Amygdala (tissue), 56 donors: ENCODE measurements at places on chromosomes 7 and 10.

DNA sequence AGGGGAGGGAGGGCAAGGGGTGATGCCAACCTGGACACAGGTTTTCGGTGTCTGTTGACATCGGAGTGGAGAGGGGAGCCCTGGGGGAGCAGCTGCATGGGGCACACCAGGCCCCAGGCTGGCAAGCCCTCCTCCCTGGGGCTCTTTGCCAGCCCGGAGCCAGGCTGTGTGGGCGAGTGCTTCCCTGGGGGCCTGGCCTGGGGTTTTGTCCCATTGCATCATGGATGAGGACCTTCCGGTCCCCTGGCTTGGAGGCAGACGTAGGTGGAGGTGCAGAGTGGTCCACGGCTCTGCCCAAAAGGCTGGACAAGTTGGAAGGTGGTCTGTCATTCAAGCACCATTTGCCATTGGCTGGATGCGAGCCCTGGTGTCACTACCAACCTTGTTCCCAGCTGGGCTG is 34.8 kb downstream of the ZMIZ1 start:
- DNase-seq: no peak

- DNase-seq: no peak
Measured at GRCh38 chr7:4136501-4137110, 545.5 kb upstream of the FOXK1 start.

- no peak for DNase-seq
Measured at GRCh38 chr10:114389426-114389825, 14.9 kb downstream of the AFAP1L2 start.

DNA sequence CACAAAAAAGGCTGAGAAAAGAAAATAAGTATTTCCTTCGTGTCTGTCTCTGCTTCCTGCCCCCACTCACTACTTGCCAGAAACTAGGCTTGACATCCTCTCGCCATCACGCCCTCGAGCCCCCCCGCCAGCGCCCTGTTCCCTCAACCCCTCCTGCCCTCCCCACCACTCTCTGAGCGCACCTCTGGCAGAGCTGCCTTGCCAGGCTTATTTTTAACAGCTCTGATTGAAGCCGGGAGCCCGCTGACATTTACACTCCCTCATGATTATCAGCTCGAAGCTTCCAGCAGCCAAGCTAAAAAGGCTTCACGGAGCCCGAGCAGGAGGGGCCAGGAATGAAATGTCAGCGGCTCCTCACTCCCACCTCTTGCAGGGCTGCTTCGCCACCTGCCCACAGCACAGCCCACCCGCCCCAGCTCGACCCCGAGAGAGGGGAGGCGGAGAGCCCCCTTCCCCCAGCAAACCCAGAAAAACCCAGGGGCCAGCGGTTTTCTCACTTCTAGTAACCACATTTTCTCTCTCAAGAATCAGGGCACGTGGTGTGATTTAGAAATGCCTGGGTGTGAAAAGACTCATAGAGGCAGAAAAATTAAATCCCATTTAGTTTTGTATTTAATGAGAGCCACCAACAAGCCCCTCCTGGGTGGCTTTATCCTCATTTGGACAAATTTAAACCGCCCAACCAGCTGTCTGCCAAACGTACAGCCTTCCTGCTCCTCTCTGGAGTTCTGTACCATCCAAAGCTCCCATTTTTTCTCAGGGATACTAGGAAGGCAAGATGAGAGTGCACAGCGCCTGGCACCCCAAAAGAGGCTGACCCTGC is 89.3 kb downstream of the SLIT1 start:
- DNase-seq: peak; percentile 26

DNA sequence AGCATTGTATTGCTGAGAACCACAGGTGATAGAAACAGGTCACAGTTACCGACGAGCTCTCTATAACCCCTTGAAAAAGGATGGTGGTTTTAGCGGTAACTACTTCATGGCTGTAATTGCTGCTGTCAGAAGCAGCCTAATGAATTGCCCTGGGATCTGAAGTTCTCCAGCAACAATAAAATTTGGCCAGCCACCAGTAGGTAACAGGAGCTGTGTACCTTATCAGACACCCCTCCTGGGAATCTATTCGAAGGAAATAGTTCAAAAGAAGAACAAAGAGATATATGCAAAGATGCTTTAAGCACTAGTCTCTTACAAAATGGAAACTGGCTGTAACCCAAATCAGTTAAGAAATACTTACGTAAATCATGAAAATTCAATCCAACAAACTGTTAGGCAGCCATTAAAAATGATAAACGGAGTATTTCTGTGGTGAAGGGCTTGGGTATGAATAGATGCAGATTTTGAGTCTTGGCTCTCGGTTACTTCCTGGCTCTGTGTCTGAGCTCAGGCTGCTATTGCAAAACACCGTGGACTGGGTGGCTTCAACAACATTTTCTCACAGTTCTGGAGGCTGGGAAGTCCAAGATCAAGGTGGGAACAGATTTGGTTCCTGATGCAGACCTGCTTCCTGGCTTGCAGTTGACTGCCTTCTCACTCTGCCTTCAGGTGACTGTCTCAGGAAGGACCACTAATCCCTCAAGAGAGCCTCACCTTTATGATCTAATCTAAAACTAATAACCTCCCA is 1.6 kb downstream of the MSRB2 start:
- no peak for DNase-seq

- no peak for DNase-seq
Measured at GRCh38 chr10:103433858-103434257, 18.3 kb downstream of the CALHM2 start.

- DNase-seq: no peak
Measured at GRCh38 chr10:130040817-130041330, 69.8 kb downstream of the C10orf143 start.

DNA sequence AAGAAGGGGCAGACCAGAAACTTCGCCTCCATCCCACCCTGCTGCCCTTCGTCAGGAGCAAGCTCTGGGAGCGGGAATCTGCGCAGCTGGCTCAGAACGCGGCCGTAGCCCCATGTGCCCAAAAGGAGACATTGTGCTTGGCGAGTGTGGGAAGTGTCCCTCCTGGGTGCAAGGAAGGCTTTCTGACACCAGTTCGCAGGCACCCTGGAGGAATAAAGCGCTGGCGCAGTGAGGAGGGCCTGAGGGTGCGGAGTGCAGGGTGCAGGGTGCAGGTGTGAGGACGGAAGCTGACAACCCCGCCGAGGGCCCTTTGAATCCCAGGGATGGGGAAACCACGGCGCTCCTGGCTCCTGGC is 811 bp downstream of the SLIT1 start:
- no peak for DNase-seq

GRCh38 chr7:46525876-46526275 is 604.8 kb upstream of the IGFBP3 start:
- no peak for DNase-seq

DNA sequence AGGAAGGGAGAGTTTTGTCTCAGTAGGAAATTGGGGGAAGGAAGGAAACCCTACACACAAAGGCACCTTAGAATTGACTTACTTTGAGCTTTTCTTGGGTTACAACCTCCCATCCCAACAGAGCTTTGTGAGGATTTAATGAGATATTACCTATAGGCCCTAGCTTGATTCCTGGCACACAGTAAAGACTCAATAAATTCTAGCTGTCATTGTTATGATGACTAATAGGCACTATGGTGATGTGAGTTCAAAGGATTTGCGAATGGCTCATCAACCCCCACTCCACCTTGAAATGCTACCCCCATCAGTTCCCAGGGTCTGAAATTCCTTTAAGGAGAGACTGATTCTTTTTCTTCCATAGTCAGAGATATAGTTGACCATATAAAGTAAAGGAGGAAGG is 67.9 kb upstream of the SMNDC1 start:
- no peak for DNase-seq

DNA sequence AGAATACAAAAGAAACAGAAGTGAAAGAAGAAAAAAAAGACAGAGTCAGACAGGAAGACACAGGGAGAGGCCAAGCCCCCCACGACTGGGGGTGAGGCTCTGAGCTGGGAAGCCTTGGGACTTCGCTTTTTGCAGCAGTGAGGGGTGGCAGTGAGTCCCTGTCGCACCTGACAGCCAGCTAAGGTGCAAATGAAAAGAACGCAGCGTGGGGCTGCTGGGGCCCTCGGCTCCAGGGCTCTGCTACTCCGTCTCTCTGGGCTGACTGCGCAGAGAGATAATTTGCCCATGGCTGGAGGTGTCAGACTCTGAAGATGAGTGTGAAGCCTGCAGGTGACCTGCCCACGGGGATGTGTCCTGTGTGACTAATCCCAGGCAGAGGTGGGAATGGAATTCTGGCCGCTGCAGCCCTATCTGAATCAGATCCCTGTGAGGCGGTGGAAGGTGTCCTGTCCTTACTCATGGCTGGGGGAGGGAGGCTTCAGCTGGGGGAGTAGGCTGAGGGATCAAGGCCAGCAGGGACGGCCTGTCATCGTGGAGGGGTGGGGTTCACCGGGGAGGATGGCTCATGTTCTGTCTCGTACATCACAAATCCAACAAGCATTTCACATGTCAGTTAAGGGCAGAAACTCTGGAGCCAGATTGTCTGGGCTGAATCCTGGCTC is 96.4 kb downstream of the SLIT1 start:
- DNase-seq: no peak

- no peak for DNase-seq
Measured at GRCh38 chr7:108584211-108584610, 14.5 kb downstream of the DNAJB9 start.

GRCh38 chr7:34225193-34225592 is 319.9 kb downstream of the BMPER start:
- no peak for DNase-seq

- no peak for DNase-seq
Measured at GRCh38 chr7:36736090-36736898, 12.0 kb upstream of the AOAH start.

DNA sequence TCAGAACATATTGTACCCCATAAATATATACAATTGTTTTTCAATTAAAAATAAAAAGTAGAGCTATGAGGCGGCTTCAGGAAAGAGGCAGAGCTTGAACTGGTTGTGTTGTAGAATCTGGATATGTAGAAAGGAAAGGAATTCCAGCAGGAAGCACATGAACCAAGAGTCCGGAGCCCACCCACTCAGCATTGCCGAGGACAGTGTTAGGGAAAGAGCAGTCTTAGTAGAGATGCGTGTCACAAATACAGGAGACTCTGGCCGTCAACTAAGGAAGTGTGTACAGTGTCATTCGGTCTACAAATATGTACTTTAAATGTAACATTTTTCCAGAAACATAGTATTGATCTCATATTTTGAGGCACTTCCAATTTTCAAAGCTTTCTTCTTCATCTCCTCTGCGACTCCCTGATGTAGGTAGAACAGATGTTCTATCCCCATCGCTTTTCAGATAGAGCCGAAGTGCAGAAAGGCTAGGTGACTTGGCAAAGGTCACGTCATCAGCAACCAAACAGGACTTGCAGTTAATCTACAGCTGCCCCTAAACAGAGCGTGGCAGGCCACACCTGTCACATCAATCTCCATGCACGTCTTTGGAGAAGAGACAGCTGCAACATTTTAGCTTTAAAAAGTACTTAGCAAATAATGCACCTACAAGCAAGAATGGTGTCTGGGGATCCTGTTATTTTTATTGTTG is 25.3 kb upstream of the GJD4 start:
- no peak for DNase-seq

DNA sequence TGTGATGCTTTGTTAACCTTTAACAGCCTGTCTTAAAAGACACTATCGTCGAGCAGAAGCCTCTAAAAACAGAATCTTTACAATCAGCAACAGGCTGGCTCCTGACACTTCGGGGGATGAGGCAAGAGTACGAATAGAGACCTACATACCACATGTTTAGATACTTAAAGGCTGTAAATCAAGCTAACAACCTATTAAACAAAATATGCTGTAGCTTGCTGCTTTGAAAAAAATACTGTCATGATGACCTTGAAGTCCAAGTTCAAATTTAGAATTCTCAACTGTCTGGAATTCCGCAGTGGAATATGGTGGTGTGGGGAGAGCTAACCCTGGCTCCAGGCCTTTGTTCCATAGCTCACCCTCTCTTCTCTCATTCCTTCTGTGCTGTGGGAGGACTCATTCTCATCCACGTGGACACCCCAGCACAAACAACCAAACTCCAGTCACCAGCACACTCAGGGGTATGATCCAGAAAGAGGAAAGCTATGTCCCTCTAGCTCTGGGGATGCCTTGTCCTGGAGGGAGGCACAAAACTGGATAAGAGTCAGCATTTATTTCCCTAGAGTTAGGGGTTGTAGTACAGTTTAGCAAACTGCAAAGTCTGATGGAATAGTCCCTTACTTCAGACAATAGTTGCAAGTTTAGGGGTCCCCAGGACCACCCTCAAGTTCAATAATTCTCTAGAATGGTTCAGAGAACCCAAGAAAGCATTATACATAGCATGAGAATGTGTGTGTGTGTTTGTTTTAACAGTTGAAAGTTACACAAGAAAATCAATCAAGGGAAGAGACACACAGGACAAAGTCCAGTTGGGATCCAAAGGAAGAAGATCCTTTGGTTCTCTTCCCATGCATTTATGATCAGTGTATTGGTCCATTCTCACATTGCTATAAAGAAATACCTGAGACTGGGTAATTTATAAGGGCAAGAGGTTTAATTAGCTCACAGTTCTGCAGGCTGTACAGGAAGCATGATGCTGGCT is 196.1 kb upstream of the SVIL start:
- no peak for DNase-seq

- no peak for DNase-seq
Measured at GRCh38 chr7:34807548-34808340, 149.7 kb downstream of the NPSR1 start.

GRCh38 chr10:69914398-69915214 is 112.9 kb downstream of the COL13A1 start:
- DNase-seq: peak; percentile 39

- no peak for DNase-seq
Measured at GRCh38 chr10:44198096-44198779, 186.7 kb downstream of the CXCL12 start.

DNA sequence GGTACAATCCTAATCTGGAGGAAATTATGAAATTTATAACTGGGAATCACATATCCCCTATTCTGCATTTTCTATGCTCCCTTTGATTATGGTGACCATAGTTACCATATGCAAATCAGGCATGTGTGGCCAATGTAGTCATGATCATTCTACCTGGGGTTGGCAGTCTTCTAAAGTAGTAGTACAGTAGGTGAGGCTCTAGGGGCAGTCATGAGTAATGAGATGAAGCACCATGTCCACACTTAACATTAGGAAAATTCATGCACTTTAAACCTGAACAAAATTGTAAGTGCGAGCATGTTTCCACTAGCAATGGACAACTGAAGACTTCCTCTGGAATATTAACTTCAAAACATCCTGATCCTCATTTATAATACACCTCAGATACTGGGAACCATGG is 545.9 kb downstream of the SUGCT start:
- no peak for DNase-seq

DNA sequence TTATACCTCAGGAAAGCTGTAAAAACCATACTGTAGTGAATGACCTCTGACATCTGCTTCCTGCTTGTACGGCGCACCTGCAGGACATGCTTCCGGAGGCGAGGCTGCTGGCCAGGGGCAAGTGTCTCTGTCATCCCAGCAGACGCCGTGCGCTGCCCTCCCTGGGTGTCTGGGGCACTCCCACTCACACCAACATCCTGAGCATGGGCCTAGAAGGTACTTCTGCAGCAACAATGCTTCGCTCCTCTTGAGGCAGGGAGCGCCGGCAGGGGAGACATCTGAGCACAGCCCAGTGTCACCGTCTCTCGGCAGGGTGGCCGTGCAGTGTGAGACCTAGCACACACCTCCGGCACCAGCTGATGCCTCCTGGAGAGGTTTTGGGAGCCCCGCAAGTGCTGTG is 269.2 kb downstream of the MAD1L1 start:
- DNase-seq: no peak
